ENCODE measurements at places on chromosomes 12 and 14.

DNA sequence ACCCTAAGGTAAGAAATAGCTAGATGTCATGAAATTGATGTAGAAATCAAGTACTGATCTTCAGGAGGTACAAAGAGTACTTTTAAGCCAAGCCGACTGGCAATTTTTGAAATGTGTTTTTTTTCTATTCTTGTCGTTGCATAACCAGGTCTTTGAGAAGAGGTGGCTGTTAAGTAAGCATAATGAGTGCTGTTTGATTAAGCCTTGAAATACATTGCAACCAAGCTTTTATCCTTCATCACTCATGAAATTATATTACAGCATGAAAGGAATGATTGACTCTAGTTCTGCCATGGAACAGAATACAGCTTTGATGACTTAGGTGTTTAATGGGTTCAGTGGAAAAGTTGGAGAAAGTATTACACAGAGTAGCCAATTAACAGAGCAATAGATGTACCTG is 1720.2 kb upstream of the SEL1L start:
- DNase-seq, result no peak

GRCh38 chr12:62649412-62650138 is 182.9 kb downstream of the MON2 start:
- no peak for DNase-seq

DNA sequence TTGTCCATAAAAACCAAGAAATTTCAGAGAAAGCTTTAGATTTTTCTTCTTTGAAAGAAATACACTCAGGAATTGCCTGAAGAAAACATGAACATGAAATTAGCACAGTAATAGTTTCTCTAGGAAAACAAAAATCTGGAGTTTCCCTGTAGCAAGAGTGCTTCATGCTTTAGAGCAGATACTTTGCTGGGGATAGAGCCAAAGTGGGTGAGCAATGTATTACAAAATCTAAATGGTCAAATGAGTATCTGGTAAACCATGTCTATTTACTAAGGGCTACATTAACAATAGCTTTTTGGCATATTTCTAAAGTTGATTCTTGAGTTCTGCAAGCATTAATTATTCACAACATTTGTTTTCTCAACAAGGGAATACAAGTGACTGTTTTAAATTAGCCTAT is 26.2 kb downstream of the AVPR1A start:
- no peak for DNase-seq

DNA sequence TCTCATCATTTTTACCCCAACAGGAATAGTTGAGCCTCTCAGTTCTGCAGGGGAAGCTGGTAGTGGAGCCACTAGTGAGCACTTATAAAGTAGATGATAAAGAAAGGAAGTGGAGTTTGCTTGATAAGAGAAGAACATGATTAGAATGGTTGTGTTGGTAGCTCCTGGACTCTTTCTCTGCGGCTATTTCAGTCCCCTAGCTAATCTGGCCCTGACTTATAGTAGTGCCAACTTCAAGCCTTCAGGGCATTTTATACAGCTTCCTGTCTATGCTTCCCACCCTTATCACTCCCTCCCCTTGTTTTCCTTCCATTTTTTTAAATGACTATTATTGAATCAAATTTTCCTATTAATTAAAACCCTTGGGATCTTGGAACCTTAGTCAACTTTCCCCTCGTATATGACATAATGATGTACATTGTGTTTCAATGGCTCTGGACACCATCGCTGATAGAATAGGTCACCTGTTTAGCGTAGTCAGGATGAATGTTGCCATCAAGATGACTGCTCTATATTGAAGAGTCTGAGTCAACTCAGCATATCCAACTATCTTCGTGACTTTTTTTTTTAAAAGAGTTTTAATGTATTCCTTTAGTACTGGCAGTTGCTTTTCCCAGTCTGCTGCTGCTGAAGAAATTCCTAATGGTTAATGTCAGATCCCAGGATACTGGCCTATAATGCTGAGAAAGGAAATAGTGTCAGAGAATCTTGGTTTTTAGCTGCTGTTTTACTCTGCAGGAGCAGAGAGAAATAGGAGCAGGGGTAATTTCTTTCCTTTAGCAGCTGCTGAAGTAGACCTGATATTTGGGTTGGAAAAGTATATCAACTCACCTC is 16.2 kb upstream of the PCNX1 start:
- no peak for DNase-seq

GRCh38 chr14:69335371-69335771 is 62.7 kb downstream of the ERH start:
- DNase-seq, result peak; percentile 36
